HS-27A (cell line): ENCODE measurements at places on chromosomes 11 and 22.

DNA sequence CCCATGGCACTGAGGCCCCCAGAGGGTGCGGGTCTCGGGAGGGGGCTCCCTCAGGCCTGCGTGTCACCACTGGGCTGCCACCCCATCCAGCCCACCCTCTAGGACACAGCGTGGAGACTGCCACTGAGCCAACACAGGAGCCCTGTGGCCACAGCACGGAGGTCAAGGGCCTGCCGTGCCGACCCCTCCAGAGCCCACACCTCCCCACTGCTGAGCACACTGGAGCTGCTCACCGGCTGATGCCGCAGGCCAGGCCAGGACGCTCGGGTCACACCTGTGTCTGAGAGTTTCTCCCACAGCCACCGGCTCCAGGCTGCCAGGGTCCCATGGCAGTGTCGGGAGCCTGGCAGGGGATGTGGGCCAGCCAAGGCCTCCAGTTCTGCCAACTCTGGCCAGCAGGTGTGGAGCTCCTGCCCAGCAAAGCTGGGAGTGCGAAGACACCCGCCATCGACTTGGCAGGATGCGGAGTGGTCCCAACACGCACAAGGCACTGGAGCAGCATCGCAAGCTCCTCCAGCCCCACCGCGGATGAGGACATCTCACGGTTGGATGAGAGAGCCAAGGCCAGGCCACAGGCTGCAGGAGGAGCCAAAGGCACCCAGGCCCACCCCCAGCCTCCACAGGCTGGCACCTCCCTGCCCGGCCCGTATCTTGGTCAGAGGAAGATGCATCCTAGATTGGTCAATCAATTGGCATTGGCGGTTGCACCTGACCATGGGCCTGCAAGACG lies 187.1 kb downstream of the BRD1 start:
- no peak for DNase-seq

GRCh38 chr11:111019871-111020670 lies 225.5 kb upstream of the POU2AF2 start:
- no peak for DNase-seq

- no peak for DNase-seq
Measured at GRCh38 chr11:69004411-69005182, 8.4 kb downstream of the MRGPRF start.

DNA sequence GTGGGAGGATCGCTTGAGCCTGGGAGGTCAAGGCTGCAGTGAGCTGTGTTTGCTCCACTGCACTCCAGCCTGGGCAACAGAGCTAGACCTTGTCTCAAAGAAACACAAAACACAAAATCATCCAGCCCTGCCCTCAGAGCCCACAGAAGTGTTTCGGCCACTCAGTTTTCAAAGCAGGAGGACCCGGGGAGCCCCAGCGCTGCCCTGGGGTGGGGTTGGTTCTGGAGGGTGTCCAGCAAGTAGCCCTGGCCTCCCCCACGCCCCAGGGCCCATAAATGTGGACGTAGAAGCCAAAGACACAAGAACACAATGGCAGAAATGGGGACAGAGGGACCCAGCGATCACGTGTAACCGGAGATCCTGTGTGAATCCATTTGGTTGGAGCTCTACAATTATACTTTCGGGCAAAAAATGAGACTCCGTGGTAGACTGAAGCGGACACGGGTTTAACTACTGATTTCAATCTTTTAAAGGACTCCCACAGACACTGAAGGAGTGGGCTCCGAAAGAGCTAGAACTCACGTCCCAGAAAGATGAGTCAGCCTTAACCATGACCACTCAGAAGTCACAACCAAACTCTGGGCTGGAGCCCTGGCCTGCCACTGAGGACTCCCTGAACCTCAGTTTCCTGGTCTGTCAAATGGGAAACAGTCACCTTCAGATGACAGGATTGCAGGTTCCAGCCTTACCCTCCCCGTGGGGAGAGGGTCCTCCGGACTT lies 9.0 kb upstream of the CYTH4 start:
- no peak for DNase-seq

GRCh38 chr11:11359611-11360010 lies 6.6 kb upstream of the CSNK2A3 start:
- DNase-seq: no peak

GRCh38 chr11:70317581-70318305 lies 47.3 kb downstream of the PPFIA1 start:
- no peak for DNase-seq

DNA sequence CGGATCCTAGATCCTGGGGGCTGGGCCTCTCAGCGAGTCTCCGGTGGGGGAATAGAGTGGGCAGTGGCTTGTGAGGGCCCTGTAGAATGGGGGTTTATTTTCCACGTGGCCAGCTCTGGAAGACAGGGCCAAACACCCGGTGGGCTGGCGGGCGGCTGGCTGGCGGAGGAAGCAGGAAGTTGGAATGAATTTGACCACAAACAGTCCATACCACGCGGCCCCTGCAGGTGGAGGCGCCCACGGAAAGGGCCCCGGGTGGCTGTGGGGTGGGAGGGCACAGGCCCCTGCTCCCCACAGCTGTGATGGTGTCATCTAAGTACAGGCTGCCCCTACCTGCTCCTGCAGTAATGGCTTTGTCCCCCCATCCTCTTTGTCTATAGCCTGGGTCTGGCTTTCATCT lies 15.1 kb downstream of the MCAT start:
- DNase-seq: no peak

DNA sequence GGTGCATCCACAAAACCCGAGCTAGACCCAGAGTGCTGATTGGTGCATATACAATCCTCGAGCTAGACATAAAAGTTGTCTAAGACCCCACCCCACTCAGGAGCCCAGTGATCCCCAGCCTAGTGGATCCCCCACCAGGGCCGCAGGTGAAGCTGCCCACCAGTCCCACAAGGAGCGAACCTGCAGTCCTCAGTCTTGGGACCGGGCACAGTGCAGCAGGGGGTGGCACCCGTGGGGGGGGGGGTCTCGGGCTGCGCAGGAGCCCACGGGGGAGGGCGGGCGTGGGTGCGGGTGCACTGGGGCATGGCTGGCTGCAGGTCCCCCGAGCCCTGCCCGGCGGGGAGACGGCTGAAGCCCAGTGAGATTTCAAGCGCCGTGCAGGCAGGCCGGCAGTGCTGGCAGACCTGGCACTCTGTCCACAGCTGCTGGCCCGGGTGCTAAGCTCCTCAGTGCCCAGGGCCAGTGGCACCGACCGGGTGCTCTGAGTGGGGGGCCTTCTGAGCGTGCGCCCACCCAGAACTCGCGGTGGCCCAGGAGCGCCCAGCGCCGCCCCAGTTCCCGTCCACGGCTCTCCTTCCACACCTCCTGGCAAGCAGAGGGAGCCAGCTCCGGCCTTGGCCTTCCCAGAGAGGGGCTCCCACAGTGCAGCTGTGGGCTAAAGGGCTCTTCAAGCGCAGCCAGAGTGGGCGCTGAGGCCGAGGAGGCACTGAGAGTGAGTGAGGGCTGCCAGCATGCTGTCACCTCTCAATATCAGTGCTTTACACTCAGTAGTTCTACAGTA lies 989.1 kb downstream of the FAM181B start:
- DNase-seq: no peak

GRCh38 chr22:36384766-36385481 lies 2.8 kb downstream of the MYH9 start:
- no peak for DNase-seq

- DNase-seq: no peak
Measured at GRCh38 chr11:103608566-103608965, 427.9 kb upstream of the DDI1 start.

GRCh38 chr11:90229791-90230190 lies 6.9 kb upstream of the CHORDC1 start:
- no peak for DNase-seq

GRCh38 chr11:85742873-85743275 lies 56.9 kb upstream of the CCDC89 start:
- no peak for DNase-seq

GRCh38 chr11:17012712-17013547 lies 1.3 kb downstream of the PLEKHA7 start:
- DNase-seq: no peak

DNA sequence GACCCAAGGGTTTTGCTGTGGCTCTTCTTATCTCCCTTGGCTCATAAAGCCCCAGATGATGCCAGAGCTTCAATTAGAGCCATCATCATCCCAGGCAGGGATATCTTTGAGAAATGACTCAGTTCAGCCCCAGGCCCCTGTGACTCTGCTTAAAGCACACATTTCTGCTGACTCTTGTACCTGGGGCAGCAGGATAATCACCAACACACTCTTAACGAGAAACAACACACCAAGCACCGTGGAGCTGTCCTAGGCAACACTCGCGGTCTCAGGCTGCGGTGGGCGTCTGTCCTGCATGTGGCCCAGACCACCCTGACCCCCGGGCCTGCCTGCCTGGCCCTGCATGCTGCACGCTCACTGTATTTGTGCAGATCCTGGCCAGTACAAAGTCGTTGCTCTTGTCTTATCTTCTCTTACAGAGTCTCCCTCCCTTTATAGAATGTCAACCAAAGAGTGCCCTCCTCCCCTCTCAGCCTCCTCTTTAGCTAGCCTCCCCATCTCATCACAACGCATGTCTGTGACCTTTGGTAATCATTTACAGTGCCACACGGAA lies 114.2 kb upstream of the PARVA start:
- DNase-seq: no peak

GRCh38 chr11:12377106-12377823 lies at the start of gene PARVA:
Gene PARVA (plus strand): TSS chr11:12377571. CDS start chr11:12377648, 77 bp downstream.
- peak; percentile 69 for DNase-seq
